ENCODE measurements at places on chromosomes 5 and 9.

DNA sequence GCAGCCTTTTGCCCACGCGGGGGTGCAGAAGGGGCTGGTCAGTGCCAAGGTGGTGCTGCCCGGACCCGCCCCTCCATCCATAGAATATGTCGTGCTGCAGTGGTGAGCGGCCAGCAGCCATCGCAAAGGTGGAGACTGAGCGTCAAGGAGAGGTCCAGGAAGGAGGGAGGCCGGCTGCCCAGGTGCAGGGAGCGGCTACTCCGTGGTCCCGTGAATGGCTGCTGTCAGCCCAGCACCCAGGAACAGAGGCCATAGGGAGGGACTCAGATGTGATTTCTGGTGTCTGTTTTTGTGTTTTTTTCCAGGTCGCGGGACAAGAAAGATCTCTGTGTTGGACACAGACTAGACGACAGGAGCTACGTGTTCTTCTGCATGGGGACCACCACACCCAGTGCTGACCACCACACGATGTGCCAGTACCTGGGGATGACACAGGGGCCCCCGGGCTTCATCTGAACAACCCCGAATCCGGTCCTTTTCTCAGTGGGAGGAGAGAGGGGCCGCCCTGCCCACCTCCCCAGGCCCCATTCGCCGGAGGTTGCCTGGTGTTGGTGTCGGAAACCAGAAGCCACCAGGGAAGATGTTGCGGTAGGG, 29.0 kb downstream of the PAEP start:
- DNase-seq = no peak

DNA sequence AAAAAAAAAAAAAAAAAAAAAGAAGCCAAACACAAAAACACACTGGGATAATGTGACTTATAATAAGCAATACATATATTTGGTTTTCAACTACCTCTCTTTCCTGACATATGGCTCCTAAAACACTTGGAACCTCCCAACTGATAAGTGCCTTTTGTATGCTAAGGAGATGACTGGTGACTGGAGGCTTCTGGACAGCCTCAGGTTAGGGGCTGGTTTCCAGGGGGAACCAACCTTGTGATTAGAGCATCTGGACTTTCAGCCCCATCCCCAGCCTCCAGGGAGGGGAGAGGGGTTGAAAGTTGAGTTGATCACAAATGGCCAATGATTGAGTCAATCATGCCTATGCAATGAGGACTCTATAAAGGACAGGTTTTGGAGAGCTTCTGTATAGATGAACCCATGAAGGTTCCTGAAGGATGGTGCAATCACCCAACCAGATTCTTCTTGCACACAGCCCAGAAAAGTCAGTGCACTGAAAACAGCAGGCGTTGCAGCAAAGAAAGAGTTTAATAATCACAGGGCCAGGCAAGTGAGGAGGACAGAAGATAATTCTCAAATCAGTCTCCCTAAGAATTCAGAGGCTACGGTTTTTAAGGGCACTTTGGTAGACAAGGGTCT, 276.7 kb downstream of the AUH start:
- no peak for DNase-seq

DNA sequence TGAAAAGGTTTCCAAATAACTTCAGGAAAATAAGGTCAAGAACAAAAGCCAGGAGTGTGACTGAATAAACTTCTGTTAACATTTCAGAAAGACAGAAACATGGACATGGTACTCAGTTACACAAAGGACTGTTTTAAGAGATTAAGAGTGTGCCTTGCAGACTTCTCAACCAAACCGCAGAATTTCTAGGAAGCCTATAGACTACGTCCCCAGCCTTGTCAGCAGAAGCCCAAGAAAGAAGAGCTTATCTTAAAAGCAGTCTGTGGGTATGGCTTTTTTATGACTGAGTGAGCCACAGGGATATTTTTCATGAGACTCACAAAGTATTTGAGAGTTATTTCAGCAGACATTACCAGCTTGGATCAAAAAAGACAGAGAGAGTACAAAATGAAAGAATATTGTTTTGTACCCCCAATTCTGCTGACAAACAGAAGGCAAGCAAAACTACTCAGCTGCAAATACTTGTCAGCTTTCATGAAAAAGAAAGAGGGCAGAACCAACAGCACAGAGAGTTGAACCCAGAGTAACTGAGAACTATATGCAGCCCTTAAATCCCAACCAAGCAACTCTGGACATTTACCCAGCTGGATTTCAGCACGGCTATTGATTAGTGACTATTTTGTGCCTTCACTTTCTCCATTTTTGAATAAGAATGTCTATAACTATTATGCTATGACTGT, 711.0 kb upstream of the CTNND2 start:
- DNase-seq = no peak

- DNase-seq = no peak
These were observed 9.8 kb upstream of the EXOC3 start for GRCh38 chr5:432928-433791.

- DNase-seq = no peak
These were observed 185.6 kb downstream of the TSSK1B start for GRCh38 chr5:113249206-113249605.

GRCh38 chr5:157362012-157362411, 96.1 kb downstream of the CYFIP2 start:
- DNase-seq = no peak

DNA sequence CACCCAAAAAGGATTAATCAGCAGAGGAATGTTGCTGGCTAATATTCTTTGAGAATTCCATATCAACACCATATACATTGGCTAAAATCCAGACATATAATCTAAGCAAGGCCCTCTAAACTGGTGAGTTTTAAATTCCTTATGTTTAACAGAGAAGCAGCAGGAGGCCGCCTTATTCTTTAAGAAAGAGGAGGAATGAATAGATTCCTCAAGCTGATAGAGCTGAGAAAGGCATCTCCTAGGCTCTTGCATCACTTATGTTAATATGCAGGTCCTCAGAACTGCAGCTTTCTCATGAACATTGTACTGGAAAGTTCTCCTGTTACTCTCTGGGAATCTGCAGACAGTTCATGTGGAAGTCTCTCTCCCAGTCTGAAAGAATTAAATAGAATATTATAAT, 20.1 kb upstream of the SMARCA2 start:
- no peak for DNase-seq

DNA sequence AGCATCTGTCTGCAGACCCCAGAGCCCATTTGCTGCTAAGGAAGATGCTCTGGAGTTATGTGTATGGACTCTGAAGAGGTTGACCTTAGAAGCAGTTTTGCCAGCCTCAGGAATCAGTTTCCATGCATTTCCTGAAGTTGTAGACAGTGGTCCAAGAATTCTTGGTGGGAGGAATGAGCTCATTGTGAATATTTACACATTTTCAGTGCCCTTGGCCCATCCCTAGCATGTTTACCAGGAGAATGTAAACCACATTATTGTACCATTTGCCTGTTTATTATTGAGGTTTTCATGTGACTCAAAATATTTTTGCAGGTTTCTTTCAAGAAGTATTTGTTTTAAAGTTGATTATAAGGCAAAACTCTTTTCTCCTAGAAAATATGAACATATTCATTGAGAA, 93.8 kb downstream of the NXNL2 start:
- DNase-seq = no peak

DNA sequence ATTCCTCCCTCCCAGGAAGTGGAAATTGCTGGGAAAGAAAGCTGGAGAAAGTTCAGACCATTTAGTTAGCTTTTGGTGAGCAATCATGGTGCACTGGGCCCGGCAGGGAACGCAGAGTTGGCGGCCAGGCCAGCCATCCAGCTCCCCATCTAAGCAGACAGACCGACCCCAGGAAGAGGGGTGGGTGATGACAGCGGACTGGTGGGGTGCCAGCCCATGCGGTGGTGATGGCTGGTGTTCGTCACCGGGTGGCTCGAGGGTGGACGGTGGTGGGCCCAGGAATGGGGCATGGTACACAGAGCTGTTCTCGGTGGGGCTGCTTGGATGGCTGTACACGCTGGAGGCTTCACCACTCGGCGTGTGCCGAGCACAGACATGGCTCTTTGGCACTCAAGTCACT, 85.6 kb upstream of the ARAP3 start:
- no peak for DNase-seq

- peak; percentile 6 for DNase-seq
These were observed 137.8 kb downstream of the MEF2C start for GRCh38 chr5:88745093-88745696.

DNA sequence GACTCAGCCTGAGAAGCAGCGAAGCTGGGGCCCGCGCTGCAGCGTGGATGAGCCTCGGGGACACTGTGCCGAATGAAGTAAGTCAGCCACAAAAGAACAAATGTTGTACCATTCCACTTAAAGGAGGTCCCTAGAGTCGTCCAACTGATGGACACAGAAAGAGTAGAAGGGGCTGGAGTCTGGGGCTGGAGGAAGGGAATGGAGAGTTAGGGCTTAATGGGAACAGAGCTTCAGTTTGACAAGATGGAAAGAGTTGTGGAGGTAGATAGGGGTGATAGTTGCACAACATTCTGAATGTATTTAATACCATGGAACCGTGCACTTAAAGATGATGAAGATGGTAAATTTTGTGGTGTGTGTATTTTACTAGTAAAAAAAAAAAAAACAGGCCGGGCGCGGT, 119.9 kb downstream of the EHMT1 start:
- no peak for DNase-seq

DNA sequence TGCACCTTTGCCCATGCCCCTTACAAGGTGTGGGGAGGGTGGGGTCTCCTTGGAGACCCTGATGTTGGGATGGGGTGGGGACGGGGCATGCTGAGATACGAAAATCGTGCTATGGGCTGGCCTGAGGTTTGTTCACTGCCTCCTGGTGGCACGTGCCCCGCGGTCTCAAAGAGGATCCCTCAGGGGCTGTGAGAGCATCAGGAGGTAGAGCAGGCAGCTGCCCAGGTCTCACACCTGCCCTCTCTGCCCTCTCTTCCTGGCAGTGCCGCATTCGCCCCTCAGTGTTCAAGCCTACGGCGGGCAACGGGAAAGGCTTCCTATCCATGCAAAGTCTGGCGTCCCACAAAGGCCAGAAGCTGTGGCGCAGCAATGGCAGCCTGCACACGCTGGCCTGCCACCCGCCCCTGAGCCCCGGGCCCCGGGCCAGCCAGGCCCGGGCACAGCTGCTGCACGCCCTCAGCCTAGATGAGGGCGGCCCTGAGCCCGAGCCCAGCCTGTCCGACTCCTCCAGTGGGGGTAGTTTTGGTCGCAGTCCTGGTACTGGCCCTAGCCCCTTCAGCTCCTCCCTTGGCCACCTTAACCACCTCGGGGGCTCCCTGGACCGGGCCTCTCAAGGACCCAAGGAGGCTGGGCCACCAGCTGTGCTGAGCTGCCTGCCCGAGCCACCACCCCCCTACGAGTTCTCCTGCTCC, 6.7 kb downstream of the N4BP3 start:
- no peak for DNase-seq

- DNase-seq = peak; percentile 88
These were observed 580 bp downstream of the ERAP1 start for GRCh38 chr5:96807075-96807654.

DNA sequence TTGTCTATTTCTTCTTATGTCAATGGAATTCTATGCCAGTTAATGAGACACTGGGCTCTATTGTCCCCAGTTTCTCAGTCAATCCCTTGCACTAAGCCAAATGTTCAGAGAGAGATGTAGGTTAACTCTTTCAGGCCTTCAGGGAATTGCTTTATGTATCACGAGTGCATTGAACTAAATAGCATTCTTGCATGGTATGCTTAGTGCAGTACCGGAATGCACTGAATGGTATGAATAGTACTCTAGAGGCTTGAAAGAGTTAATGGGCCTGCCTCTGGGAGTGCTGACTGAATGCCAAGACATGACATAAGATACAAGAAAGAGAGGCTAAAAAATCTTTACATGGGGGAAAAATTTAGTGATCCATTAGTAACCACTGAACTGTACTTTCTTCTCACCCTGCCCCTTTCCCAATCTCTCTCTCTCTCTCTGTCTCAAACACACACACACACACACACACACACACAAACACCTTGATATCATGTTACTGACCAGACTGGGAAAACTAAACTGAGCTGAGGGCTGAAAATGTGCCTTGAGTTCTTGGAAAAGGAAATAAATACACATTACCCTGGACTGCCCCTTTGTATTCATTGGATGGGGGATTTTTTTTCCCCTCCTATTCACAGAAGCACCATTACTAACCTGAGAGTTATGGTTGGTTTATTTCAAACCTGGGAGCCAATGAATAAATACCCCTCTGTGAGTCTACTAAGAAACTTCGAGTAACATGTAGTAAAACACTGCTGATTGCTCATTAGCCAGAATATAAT, 35.4 kb upstream of the TMC1 start:
- peak; percentile 48 for DNase-seq

- peak; percentile 5 for DNase-seq
These were observed 63.6 kb downstream of the PPIC start for GRCh38 chr5:122972877-122973276.

- DNase-seq = no peak
These were observed 13.5 kb downstream of the NDFIP1 start for GRCh38 chr5:142122121-142122520.

DNA sequence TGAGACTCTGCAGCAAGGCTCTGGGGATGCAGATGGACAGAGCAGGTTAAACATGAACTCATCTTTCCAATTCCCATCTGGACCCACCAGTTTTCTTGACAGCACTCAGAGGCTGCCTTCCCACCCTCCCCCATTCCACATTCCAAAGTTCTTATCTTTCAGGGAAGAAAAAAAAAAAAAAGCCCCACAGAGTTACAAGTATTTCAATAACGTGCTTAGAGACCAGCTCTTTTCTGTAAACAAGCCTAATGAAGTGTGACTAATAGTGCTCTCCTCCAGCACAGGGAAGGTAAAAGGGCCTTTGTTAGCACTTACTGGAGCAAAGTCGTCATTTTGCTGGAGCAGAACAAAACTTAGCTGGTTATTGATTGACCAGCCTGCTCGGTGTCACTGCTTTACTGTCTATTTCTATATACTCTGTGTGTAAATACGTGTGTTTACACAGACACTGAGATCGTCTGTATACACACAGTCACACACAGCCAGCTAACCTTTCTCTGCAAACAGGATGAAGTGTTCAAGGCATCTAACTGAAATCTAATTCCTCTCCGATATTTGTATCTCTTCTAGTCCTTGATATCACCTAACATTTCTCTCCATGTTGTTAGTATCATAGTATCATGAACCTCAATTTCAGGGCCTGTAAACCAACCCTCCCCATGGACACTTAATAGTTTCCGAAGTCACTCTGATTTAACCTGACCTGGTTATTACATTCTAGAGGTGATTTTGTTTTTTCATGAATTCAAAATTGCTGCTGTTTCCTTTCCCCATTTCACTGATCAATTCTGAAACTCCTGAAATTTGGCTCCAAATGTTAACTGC, 84.9 kb downstream of the ZNF608 start:
- DNase-seq = peak; percentile 98

DNA sequence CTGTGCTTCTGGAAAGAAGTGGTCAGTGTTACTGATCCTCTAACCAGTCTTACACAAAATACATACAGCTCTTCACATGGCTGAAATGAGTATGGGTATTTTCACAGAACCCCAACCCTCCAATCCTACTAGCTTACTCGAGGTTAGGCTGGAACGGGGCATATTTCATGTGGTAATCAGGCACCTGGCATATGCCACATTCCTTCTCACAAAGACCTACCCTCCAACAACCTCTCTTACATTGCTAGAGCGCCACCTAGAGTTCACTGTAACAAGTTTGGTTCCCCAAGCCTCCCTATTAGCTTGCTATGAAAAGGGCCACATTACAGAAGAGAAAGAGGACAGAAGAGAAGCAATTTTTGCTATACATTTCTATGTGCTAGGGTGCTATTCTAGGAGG, 597.3 kb downstream of the PRELID2 start:
- DNase-seq = peak; percentile 94

All from DMS53 (cell line).